ENCODE measurements at places on chromosomes 12 and 14. TPM values are rescaled to one million over a fixed set of nuclear protein-coding genes. Genes with fewer than 3 reads are reported as not detected.

Gene BIN2
- 2.2 TPM for polyA plus RNA-seq

- no peak for DNase-seq
Observed at GRCh38 chr12:102343361-102344121, 136.8 kb downstream of the IGF1 start.

Gene PRIMA1
- polyA plus RNA-seq = 3.5 TPM

DNA sequence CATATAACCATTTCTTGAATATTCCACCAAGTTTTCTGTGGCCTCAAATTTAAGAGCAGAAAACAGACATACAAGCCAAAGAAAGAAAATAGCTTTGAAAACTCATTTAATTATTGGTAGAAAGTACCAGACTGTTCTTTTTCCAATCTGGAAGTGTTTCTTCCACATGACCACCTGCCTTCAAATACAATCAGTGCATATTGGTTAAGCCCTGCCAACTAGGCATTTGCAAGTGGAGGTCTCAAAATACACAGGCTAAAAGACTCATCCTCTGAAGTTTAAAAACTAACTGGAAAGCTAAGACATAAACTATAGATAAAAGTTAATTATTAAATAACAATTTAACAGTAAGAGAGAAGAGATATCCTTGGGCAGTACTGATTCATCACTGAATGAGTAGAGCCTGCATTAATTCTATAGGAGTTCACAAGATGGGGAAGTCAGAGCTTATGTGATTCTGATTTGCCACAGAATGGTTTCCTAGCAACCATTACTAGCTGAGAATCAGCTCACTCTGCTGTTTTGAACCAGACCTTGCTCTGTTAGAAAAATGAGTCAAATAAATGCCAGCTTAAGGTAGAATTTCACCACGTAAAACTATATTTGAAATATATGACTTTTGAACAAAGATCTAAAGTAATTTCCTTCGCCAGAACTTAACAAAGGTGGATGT is 433.8 kb downstream of the FUT8 start:
- no peak for DNase-seq

- DNase-seq = no peak
Observed at GRCh38 chr14:30553311-30553989, 5.5 kb upstream of the G2E3 start.

GRCh38 chr12:75881920-75882319 is 149.7 kb downstream of the PHLDA1 start:
- no peak for DNase-seq

Gene PTPRQ
- 0.90 TPM for polyA plus RNA-seq
